Osteocyte (in vitro differentiated cells): ENCODE measurements at places on chromosomes 7 and 10. TPM values are rescaled to one million over a fixed set of nuclear protein-coding genes. Genes with fewer than 3 reads are reported as not detected.

Gene LRRC61
- total RNA-seq = not detected in 2 replicates

Gene MUC3A
- total RNA-seq = not detected in 2 replicates

- H3K27ac ChIP-seq = no peak overlapping the region
- no peaks in the 10 kb centered on the region for H3K36me3 ChIP-seq
- no peak for DNase-seq
- H3K4me1 ChIP-seq = no peaks in the 10 kb centered on the region
- H3K4me3 ChIP-seq = no peak overlapping the region
- no peaks in the 10 kb centered on the region for H3K27me3 ChIP-seq
These were observed 229.2 kb downstream of the TCERG1L start for GRCh38 chr10:131082201-131082850.

DNA sequence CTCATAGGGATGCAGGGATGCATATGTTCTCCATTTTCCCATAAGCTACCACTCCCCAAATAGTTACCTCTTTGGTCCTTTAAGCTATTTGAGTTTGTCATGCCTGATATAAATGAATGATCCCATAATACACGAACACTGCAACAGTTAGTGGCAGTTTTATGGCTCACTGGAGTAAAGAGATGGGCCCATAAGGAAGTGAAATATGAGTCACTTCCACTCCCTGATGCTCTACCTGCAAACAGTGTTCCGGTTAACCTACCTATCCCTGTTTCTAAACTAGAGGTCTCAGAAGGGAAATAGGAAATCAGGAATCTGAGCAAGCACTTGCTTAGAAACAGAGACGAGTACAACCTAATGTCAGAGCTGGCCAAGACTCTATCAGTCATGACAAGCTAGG, 71.7 kb downstream of the CALD1 start:
- no peaks in the 10 kb centered on the region for H3K27me3 ChIP-seq
- peaks cover 80% of the 10 kb centered on the region for H3K4me1 ChIP-seq
- H3K4me3 ChIP-seq = no peak overlapping the region
- H3K36me3 ChIP-seq = peaks cover 61% of the 10 kb centered on the region
- H3K27ac ChIP-seq = peak overlapping the region; percentile 84

DNA sequence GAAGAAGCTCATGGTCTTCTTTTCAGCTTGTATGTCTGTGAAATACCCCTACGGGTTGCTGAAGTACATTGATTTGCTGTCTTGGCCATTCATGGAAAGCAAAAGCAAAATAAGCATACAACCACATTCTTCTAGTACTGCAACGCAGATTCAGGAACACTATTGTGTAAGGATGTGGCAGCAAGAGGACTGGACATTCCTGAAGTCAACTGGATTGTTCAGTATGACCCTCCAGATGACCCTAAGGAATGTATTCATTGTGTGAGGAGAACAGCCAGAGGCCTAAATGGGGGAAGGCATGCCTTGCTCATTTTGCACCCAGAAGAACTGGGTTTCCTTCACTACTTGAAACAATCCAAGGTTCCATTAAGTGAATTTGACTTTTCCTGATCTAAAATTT, 133.4 kb upstream of the ANKRD1 start:
- H3K36me3 ChIP-seq = no peaks in the 10 kb centered on the region
- no peak overlapping the region for H3K27ac ChIP-seq
- DNase-seq = no peak
- no peak overlapping the region for H3K4me3 ChIP-seq
